ENCODE measurements at places on chromosomes 7 and 10. TPM values are rescaled to one million over a fixed set of nuclear protein-coding genes. Genes with fewer than 3 reads are reported as not detected.

GRCh38 chr7:45052011-45052410 lies 36.8 kb downstream of the NACAD start:
- no peak for DNase-seq
- no peak overlapping the region for H3K4me3 ChIP-seq
- peak overlapping the region; percentile 9 for H3K27ac ChIP-seq
- H3K27me3 ChIP-seq, result no peaks in the 10 kb centered on the region

DNA sequence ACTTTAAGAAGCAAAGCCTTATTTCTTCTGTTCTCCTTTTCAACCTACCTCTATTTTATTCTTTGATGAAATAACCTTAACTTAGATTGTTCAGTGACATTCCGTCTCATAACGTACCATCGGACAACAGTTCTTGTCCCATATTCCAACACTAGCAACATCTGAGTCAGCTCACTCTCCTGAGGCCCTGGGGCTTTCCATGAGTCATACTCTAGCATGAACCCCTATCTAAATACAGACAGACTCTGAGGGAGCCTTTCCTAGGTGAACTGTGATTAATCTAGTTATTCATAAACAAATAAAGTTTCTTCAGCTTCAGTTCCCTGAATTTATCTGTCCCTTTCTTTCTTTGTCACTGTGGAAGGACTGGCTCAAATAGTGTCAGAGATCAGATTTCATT lies 168.7 kb upstream of the LYZL1 start:
- DNase-seq, result no peak
- H3K4me1 ChIP-seq, result no peaks in the 10 kb centered on the region
- H3K27me3 ChIP-seq, result no peaks in the 10 kb centered on the region
- no peak overlapping the region for H3K4me3 ChIP-seq

ERVW-1 gene
- total RNA-seq, result not detected

TET1 gene
- 1.2 TPM for total RNA-seq

DNA sequence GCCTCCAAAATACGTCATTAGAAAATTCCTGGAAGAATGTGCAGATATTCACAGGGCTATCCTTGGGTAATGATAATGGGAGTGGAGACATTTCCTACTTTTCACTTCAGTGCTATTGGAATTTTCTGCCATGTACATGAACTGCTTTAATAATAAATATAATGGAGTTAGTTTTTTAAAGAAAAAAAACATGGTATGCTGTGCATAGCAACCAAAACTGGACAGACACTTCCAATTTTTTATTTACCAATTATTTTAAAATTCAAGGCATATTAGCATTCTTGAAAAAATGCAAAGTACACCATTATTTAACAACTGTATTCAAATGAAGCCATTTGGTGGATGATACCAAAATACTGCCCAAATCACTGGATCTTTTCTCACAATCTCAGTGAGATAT lies 3.3 kb downstream of the XRCC2 start:
- peaks cover 22% of the 10 kb centered on the region for H3K36me3 ChIP-seq
- no peaks in the 10 kb centered on the region for H3K27me3 ChIP-seq
- H3K27ac ChIP-seq, result no peak overlapping the region
- H3K4me1 ChIP-seq, result peaks cover 16% of the 10 kb centered on the region
- H3K4me3 ChIP-seq, result no peak overlapping the region

- H3K4me3 ChIP-seq, result no peak overlapping the region
- no peak overlapping the region for H3K27ac ChIP-seq
- no peaks in the 10 kb centered on the region for H3K27me3 ChIP-seq
- no peak for DNase-seq
- peaks cover 15% of the 10 kb centered on the region for H3K4me1 ChIP-seq
- peaks cover 55% of the 10 kb centered on the region for H3K36me3 ChIP-seq
Observed at GRCh38 chr10:73850211-73850610, 24.1 kb downstream of the CAMK2G start.

Data from activated CD4-positive, alpha-beta T cell treated with anti-CD3 and anti-CD28 coated beads, Interleukin-2, amount 10 ng/mL, durations not matched to agents 24 days and 14 days (primary cell).